SJSA1 (cell line): ENCODE measurements at places on chromosomes 3 and 15.

DNA sequence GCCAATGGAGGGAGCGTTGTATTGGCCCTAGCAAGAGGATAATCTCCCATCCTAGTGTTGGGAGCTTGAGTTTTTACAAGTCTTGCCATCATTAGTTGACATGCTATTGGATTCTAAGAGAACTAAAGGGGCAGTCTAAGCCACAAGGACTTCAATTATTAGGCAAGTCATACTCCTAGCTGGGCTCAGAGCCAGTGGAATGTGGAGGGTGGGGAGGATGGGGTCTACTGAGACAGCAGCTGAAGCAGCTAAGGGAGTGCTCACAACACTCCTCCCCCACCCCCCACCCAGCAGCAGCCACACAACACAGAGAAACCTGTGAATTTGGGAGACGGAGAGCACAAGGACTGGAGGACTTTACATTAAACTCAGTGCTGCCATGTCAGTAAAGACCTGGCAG, 27.9 kb downstream of the FRG2C start:
- no peak for DNase-seq

- DNase-seq: no peak
These were observed 191.7 kb downstream of the ATP8B4 start for GRCh38 chr15:49927189-49927861.

DNA sequence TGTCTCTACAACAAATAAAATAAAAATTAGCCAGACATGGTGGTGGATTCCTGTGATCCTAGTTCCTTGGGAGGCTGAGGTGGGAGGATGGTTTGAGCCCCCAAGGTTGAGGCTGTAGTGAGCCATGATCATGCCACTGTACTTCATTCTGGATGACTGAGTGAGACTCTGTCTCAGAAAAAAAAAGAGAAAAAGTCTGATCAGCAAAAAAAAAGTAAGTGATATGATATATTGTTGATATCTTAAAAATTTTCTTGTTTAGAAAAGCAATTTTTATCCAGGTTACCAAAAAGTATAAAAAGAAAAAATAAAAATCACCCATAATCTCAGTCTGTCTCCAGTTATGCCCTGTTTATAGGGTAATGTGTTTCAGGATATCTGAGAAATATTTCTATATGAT, 251.4 kb downstream of the OTOL1 start:
- DNase-seq: no peak

- no peak for DNase-seq
These were observed 101.2 kb downstream of the NFKBIZ start for GRCh38 chr3:101950510-101950909.

GRCh38 chr3:5260992-5261501, 73.5 kb downstream of the EDEM1 start:
- no peak for DNase-seq

GRCh38 chr3:102036472-102036871, 187.2 kb downstream of the NFKBIZ start:
- no peak for DNase-seq

DNA sequence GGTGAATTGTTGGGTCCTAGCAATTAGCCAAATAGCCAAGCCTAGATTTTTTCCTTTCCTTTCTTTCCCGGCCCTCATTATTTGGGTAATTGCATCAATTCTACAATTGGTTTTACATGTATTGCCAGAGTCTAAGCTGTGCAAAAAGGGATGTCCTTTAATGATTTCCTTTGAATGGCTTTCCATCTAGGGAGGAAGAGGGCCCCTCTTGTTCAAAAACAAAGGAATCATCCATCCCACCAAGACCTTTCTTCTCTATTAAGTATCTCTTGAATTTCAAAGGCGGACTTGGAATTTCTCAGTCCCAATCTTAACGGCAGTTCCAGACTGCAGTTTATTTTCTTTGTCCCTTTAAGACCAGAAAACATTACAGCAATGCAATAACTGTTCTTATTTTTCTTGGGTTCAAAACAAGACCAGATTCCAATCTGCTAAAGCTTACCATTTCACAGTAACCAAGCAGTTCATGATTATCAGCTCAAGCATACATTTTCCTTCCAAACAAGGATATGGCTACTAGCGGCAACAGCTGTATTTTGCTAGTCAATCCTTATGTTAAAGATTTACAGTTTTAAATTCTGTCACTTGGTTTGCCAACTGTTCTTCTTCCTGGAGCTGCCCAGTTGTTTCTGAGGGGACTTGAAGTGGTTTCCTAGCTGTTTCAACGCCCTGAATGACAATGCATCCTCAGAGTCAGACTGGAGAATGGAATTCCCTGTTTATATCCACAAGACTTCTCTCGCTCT, 91.4 kb upstream of the LRIG1 start:
- DNase-seq: peak; percentile 46

- no peak for DNase-seq
These were observed 141.5 kb downstream of the GADL1 start for GRCh38 chr3:30752970-30753369.

DNA sequence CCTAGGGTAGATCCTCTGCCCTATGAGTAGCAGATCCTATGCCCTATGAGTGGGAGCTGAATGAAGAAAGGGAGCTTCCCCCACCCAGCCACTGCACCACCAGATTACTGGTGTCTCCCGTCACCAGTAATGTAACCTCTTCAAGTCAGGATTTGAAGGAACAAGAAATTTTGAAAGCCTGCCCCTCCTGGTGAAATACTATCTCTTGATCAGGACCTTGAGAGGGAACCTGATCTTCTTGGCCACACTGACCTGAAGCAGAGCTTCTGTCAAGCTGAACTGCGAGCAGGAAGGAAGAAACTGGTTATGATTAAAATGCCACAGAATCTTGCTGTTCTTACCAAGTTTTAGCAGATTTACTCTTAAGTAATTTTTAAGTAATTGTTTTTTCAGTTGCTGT, 62.8 kb downstream of the RSL24D1 start:
- DNase-seq: no peak

GRCh38 chr3:192422997-192423342, 304.4 kb downstream of the FGF12 start:
- no peak for DNase-seq

- no peak for DNase-seq
These were observed 317.4 kb downstream of the FHIT start for GRCh38 chr3:60933824-60934223.

- no peak for DNase-seq
These were observed 576.9 kb upstream of the NECTIN3 start for GRCh38 chr3:110494728-110495127.

DNA sequence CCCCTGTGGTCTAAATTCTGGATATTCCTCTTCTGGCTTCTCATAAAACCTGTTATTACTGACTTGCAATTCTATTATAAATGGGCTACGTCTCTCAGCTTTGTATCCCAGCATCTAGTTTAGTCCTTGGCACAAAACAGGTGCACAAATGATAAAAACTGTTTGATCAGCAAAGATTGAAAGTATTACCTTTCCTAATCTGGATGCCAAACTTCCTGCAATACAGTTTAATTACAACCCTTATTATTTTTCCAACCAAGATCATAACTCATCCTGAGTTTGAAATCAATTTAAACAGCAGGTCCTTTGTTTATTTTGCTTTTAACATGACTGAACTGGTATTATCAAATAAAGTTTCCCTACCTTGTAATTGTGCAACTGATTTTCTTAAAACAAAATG, 132.6 kb downstream of the ATP1B3 start:
- no peak for DNase-seq

- DNase-seq: no peak
These were observed 41.8 kb upstream of the NEO1 start for GRCh38 chr15:73010154-73011152.

DNA sequence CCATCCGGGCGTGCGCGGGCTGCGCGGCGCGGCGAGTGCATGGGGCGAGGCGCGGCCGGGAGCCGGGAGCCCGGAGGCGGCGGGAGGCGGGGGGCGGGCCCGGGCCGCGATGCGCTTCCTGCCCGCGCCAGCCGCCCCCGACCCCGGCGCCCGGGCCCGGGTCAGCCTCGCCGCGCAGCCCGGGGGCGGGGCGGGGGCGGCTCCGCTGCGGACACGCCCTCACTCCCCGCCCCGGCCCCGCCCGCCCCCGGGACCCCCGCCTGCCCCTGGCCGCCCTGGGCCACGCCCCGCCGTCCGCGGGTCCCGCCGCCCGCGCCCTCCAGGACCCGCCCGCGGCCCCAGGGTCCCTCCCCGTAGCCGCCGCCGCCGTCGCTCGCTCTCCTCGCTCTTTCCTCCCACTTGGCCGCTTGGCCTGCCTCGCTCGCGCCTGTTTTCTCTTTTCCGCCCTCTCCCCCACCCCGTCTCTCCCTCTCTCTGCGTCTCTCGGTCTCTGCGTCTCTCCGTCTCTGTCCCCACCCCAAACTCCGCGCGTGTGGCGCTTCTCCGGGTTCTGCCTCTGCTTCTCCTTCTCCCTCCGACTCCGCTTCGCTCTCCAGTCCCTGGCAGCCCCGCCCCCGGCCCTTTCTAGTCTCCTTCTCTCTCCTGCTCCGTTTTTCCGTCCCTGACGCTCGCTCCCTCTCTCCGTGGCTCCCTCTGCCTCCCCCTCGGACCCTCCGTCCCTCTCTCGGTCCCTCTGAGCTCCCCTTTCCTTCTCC, at the start of gene PLXND1:
PLXND1 (minus strand) TSS at position 41 of the 755 bp plus-strand sequence; CDS start at position 4, 37 bp downstream.
- DNase-seq: peak; percentile 71

DNA sequence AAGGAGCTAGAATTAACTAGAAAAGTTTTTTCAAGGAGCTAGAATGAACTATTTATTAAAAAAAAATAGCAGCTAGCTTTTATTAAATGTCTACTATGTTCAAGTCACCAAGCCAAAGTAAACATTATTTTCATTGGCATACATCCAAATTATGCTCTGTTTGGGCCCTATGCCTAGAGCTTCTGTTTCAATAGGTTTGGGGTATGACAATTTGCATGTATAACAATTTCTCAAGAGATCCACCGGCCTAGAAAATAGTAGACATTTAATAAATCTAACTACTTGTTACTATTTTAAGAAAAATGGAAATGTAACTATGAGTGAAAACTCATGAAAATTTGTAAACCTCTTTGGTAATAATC, 8.0 kb downstream of the GABRR3 start:
- DNase-seq: no peak

GRCh38 chr3:127289706-127290575, 2.1 kb upstream of the PRR20G start:
- no peak for DNase-seq

DNA sequence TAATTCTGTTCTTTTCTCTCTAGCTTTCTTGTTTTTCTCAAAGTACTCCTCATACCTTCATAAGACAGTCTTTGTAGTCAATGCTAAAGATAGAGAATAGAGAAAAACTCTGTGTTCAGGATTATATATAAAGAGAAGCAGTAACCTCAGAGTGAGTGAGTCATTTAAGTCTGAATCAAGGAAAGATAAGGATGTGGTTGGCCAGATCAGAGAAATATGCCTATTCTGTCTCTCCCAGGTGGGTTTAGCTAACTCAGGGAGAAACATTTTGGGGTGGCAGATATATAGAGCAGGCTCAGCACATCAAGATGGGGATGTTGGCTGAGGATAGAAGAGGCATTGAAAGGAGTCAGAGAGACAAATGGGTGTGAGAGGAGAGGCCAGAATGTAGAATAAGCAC, 31.4 kb downstream of the GTF2E1 start:
- DNase-seq: no peak

- no peak for DNase-seq
These were observed 133.3 kb downstream of the WDR72 start for GRCh38 chr15:53625962-53626845.

GRCh38 chr3:18300916-18301315, 124.2 kb downstream of the SATB1 start:
- DNase-seq: no peak

DNA sequence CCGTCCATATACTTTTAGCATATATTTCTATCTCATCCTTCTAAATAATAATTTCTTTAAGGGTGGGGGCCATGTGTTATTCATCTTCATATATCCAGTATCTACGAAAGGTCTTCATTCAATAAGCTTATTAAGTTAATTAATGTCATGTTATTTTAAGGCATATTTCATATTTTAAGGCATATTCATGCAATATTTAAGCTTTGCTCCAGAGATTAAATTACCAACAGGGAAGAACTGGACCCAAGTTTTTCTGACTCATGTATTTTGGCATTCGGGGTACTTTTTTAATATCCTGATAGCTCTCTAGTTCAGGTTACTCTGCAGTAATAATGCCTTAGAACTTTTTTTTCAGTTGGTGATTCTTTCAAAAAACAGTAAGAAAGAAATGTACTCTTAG, 27.4 kb downstream of the PHC3 start:
- DNase-seq: no peak

DNA sequence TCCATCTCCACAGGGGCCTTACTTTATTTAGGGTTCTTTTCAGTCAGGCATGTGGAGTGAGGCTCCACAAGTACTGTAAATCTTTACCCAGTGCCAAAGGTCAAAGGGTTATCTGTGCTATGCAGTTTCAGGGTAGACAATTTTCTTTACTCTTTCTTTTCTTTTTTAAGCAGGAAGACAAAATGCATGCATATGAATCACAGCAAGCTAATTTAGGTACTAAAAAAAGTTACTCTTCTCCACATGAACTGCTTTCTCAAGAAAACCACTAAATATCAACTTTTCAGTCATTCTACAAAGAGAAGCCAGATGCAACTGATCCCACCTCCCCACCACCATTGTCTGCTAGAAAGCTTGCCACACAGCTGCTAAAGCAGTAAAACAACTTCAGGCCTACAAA, 73.3 kb upstream of the PYGO1 start:
- DNase-seq: no peak

DNA sequence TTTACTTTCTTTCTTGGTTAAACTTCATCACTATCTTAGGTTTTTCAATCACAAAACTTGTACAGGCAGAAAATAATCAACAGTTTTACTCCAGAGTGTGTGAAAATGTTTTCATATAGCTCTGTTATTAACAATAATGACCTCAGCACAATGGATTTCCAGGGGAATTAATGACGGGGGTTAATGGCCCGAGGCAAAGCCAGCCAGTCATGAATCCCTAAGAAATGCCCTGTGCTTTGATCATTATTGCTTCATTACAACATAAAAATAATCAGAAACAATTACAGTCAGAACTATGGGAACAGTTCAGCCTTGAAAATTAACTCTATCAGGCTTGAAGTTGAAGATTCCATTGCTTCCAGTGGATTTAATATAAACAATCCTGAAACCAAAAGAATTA, 875.4 kb downstream of the ROBO2 start:
- no peak for DNase-seq

DNA sequence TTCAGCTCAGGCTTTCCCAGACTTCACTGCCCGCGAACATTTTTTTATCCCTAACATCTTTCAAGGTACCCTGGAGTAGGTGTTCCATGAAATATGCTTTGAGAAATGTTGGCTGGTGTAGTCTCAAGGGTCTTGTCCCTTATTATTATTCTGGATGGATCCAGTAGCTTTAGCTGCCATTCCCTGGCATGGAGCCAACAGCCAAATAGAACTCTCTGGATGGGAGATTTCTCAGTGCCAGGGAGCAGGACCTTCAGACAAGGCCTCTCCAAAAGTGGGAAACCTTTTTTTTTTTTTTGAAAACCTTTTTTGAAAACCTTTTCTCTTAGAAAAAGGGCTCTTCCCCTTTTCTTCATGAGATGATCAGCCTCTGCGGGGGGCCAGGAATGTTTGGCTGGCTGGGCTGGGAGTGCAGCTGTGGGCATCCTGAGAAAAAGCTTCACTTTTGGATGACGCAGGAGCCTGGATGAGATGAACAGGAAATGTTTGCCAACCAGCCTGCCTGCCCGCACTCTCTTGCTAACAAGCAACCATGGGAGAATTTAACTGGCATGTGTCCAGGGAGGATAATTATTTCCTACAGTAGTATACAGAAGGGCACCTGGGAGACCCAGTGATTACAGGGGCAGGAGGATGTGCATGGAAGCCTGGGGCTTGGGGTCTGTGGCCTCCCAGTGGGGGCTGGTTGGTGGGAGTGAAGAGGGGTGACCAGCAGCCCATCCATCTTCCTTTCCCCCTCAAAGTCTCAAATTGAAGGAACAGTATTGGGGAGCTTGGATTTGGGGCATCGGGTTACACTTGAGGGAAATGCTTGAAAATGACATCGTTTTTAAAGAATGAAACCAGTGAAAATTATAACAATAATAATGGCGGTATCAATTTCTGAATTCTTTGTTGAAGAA, 109.1 kb upstream of the LRIG1 start:
- DNase-seq: peak; percentile 47
